Caki2 (cell line): ENCODE measurements at places on chromosomes 11 and 22.

DNA sequence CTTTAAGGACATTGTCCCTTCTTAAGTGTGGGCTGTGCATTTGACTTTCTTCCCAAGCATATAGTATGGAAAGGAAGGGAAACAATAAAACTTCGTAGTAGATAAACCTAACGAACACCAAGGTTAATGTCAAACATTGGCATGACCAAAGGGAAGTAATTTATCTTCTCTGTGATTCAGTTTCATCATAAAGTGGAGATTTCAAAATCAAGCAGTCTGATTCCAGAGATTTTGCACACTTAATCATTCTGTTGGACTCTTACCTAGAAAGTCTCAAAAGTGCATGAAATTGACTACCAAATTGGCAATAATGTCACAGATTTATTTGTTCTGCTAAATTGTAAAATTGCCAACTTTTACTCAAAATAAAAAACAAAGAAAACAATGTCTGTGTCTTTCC is 559.7 kb downstream of the JRKL start:
- no peak for DNase-seq

GRCh38 chr11:75087319-75088305 is 9.1 kb downstream of the OR2AT4 start:
- no peak for DNase-seq

- peak; percentile 70 for DNase-seq
These were observed 30.4 kb downstream of the PACS1 start for GRCh38 chr11:66100272-66101065.

- DNase-seq, result no peak
These were observed 7.8 kb downstream of the DCPS start for GRCh38 chr11:126311401-126312291.

DNA sequence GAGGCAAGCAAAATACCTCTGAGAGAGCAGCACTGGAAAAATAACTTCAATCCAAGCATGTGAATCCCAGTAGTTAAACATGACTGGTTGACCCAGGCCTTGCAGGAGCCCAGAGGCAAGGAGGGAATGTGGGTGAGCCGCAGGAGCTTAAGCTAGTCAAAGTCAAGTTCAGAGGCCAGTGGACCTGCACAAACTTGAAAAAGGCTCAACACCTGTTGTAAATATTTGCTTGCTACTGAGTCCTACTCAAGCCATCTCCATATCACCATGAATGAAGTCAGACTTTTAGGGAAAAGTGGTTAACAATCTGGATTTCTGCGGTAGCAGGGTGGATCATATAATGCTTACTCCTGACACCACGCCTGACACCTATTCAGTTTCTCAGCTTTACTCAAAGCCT is 4.8 kb upstream of the CAT start:
- no peak for DNase-seq

DNA sequence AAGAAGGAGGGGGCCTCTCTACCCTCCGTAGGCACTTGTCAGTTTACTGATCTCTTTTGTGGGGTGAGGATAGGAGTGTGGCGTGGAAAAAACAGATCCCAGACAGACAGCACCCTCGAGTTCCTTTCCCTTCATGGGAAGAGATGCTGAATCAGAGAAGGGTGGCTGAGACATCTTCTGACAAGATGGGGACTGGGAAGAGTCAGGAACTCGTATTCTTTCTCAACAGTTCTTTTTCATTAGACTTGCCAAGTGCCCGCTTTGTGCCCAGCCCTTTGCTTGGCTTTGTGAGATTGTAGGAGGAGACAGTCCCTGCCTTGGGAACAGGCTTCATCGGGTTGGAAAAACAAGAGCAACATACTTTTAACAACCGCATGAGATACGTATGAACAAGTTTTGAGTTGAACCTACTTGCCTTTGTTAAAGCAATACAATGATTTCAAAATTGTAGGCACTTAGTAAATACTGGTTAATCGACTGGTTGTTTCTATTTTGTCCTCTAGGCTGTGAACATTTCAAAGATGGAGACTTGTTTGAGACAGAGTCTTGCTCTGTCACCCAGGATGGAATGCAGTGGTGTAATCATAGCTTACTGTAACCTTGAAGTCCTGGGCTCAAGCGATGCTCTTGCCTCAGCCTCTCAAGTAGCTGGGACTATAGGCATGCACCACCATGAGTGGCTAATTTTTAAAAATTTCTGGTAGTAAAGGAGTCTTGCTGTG is 1.1 kb downstream of the RRM1 start:
- DNase-seq, result peak; percentile 26

DNA sequence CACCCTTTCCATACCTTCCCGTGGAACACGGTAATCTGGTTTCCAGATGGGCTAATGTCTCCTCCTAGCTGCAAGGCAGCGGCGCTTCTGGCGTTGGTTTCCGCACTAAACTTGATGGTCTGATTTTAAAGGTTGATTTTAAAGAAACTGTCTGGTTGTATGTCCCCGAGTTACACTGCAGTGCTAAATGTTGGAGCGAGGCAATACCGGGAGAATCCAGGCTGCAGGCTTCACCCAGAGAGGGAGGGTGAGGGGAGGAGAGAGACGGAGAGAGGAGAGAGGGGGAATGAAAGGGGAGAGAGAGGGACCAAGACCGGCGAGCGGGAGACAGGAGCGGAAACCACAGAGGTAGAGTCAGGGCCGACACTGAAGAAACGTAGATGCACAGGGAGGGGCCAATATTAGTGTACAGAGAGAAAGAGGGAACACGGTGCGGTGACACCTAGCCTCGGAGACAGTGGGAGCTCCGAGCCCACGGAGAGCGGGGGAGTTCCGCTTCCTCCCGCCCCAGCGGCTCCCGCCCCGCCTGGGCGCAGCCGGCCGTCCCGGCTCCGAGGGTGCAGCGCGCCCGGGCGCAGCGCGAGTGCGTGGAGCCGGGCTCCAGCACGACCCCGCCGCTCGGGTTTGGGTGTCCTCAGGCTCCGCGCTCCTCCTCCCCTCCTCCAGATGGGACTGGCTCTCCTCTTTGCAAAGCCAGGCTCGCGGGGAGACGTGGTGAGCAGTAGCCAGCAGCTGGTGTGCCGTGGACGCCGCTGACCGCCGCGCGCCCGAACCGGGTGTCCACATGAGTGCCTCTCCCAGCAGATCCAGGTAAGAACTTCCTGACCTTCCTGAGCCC is 71.9 kb upstream of the GRAMD1B start:
- DNase-seq, result no peak

DNA sequence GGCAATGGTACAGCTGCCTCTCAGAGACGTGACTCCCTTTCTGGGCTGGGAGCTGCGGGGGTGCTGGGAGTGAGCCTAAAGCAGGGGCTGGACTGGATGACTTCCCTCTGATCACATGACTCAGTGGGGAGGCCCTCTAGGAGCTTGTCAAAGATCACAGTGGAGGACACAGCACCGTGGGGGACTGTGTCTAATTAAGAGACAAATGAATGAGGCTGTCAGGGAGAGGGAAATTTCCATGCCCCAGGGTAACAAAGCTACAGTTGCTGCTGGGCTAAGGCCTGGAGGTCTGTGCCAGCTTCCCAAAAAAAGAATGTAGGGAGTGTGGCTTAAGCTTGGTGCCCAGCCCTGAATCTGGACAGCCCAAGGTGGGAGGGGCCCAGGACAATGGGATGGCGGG is 262.8 kb upstream of the PLET1 start:
- no peak for DNase-seq

- DNase-seq, result no peak
These were observed 57.5 kb upstream of the THY1 start for GRCh38 chr11:119480380-119481020.

DNA sequence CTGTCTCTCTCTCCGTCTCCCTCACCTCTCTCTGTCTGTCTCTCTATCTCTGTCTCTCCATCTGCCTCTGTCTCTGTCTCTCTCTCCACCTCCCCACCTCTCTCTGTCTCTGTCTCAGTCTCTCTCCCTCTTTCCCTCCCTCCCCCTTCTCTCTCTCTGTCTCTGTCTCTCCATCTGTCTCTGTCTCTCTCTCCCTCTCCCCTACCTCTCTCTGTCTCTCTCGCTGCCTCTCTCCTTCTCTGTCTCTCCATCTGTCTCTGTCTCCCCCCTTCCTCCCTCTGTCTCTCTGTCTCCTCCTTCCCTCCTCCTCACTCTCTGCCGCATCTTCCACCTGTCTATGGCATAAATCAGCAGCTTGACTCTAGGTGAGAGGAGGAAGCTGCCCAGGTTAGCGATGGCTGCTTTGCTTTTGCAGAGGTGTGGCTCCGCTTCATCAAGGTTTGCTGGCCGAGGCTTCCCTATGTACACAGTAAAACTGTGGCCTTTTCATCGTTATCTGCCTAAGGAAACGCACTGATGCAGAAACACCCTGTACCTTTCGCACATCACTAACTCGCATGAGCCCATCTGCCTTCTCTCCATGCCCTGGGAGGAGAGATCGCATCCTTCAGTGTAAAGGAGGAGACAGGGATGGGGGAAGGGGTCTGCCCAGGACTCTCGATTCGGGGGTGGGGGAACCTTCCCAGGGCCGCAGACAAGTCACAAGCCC is 44.5 kb downstream of the ANO1 start:
- peak; percentile 25 for DNase-seq

- DNase-seq, result no peak
These were observed 5.8 kb downstream of the USP35 start for GRCh38 chr11:78194490-78194889.

GRCh38 chr22:35021161-35021560 is 44.8 kb upstream of the ISX start:
- DNase-seq, result no peak

DNA sequence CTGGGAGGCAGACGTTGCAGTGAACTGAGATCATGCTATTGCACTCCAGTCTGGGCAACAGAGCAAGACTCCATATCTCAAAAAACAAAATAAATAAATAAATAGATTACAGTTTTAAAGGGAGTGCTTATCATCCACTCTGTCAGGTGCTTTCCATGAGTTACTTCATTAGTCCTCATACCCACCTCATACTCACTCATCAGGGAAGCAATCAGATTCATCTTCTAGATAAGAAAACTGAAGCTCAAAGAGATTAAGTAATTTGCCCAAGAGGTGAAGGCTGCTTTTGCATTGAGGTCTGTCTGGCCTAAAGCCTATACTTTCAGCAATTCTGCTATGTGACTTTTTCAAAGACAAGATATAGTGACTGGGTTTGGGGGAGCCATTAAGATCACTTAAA is 101.0 kb downstream of the RASSF10 start:
- no peak for DNase-seq

- no peak for DNase-seq
These were observed 63.5 kb downstream of the LUZP2 start for GRCh38 chr11:24560324-24560723.

GRCh38 chr22:44372611-44373010 is 59.9 kb upstream of the SHISAL1 start:
- DNase-seq, result no peak

- no peak for DNase-seq
These were observed 29.4 kb downstream of the PPARA start for GRCh38 chr22:46179748-46180147.

DNA sequence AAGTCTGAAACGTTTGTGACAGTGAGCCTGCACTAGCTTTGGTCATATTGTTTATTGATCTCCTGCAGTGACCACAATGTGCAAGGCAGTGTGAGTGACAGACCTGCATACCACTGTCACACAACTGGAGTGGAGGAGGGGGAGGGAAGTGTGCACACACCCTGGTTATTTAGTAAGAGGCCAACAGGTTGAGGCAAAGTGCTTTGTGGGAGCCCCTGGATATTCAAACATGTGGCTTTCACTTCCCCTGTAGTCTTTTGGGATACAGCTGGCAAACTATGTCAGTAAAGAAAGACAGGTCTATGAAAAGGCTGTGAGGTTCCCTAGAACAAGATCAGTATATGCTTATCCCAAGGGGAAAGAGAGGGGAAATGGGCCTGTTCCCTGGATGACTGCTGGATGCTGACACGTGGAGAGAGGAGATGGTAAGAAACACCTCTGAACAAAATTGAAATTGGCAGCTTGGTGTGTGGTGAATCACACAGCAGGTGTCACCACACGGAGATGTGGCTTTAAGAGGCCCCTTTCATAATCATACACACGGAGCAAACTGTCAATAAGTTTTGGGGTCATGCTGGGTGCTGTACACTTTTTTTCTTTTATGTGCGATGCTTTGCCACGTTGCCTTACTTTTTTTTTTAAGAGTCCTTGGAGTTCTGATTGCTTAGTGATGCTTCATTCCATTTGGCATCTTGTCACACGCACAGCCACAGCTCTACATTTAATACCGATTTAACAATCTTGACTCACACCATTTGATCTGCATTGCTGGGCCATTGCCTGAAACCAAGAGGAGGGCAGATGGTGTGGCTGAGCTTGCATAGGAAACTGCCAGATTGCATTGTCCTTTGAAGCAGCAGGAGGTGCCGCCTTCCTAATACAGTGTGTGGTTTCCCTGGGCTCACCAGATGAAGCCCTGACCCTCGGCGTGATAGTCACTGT is 11.3 kb downstream of the OSBP2 start:
- no peak for DNase-seq

GRCh38 chr11:47101406-47101805 is 75.3 kb downstream of the ARFGAP2 start:
- DNase-seq, result no peak

GRCh38 chr11:78429209-78429608 is 11.6 kb upstream of the GAB2 start:
- no peak for DNase-seq

GRCh38 chr11:126053415-126054286 is 9.0 kb downstream of the CDON start:
- no peak for DNase-seq

DNA sequence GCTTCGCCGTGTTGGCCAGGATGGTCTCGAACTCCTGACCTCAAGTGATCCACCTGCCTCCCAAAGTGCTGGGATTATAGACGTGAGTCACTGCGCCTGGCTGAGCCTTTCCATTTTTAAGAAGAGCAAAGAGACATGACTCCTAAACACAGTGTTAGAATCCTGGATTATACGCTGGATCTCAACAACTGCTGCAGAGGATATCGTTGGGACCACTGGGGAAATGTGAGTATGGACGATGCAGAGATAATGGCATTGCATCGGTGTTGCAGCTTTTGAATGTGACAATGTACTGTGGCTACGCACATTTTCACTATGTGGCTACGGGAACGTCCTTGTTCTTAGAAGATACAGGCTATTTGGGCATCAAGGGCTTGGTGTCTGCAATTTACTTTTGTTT is 6.2 kb downstream of the MRGPRF start:
- no peak for DNase-seq

GRCh38 chr22:23237841-23238240 is 57.5 kb downstream of the BCR start:
- no peak for DNase-seq

DNA sequence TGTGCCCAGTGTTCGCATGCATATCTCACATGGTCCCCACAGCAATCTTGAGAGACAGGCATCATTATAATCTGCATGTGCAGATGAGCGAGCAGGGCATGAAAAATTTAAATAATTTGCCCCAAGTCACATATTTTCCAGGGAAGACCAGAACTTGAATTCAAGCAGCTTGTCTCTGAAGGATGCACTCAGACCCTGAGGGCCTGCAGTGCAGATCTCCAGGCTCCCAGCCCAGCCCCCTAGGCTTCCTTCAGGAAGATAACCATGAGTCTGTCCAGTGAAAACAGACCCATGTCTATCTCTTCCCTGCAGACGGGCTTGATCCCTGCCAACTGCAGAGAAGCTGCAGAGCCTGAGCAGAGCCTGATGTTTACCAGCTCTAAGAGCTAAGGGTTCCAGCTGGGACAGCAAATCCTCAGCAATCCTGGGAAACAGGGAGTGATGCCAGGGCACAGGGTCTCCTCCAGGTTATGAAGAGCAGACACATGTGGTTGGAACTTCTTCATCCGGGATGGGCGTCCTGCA is 55.1 kb downstream of the NAV2 start:
- no peak for DNase-seq
